ENCODE measurements at places on chromosomes 12 and 14.

GRCh38 chr12:108969622-108970021, 51.2 kb downstream of the SVOP start:
- no peak for DNase-seq

DNA sequence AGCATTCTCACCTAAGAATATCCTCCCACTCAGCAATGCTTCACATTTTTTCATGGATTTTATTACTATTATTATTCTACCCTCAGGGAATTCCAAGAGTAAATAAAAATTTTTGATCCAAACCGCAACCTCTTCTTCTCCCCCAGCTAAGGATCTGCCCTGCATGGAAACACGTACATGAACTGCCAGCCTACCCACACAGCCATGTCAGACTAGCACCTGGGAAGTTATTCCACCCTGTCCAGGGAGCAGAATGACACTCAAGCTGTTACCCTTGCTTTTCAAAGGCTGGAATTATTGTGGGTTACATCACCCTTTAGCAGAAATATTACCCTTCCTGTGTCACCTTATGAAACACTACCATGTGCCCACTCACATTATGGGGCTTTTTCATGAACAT, 227.3 kb upstream of the USP15 start:
- DNase-seq, result no peak

DNA sequence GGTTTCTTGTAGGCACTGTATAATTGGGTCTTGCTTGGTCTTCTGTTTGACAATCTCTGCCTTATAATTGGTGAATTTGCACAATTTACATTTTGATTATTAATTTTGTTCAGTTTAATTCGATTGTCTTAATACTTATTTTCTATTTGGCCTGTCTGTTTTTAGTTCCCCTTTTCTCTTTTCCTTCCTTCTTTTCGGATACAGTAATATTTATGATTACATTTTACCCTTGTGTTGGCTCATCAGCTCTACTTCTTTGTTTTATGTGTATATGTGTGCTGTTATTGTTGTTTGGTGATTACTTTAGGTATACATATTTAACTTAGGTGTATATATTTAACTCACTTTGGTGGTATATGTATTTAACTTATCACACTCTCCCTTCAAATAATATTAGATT, 12.8 kb upstream of the BEGAIN start:
- no peak for DNase-seq

GRCh38 chr12:121600702-121601336, 20.0 kb upstream of the KDM2B start:
- no peak for DNase-seq

GRCh38 chr12:89960011-89960507, 251.4 kb upstream of the ATP2B1 start:
- no peak for DNase-seq

DNA sequence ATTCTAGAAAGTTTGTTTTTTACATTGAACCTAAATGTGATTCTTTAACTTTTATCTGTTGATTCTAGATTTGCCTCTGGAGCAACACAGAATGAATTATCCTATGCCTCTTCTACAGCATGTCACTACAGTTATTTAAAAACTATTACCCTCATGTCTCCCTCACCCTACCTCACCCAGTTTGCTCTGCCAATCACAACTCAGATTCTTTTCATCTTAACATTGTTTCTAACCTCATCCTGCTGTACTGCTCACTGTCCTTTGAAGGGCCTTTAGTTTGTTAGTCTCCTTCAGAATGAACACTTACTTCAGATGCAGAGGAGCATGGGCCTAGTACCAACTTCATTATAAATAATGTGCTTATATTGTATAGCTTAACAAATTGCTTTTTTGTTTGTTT, 21.5 kb downstream of the YLPM1 start:
- DNase-seq, result no peak

DNA sequence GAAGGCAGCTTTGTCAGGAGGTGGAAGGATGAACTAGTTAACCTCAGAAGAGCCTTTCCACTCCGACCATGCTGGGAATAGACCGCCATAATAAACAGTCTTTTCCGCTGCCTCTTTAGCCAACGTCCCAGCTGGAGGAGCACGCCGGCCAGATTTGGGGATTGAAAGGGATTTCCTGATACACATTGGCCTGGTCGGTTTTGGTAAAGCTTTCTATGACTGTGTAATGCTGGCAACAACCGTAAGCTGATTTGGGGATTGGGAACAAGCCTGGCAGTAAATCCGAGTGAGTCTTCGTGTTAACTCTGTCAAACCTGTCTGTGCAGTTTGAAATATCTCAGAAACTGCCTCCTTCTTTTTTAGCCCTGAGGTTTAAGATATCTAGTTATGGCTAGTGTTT, 87.0 kb downstream of the DAD1 start:
- no peak for DNase-seq

GRCh38 chr12:12985817-12986408, 14.2 kb downstream of the HEBP1 start:
- no peak for DNase-seq

GRCh38 chr14:97726676-97727075, 929.5 kb downstream of the VRK1 start:
- no peak for DNase-seq

Data from lower leg skin (tissue), 4 donors.